ENCODE measurements at places on chromosomes 2 and 18.

DNA sequence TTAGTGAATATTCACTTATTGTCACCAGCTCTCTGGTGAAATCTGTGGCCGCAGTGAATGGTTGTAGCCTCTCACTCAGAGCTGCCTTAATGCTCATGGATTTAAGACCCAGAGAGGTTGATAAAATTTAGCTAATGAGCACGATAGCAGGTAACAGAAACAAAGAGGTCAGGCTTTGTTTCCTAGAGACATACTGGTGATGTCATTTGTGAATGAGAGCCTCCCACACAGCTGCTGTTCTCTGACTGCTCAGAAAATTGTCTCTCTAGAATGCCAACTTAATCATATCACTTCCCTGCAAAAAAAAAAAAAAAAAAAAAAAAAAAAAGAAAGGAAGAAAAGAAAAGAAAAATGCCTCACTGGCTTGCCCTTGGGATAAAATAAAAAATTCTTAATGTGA is 411.7 kb upstream of the MYT1L start:
- no peak for DNase-seq

- no peak for DNase-seq
Measured at GRCh38 chr2:179569831-179570233, 291.6 kb downstream of the ZNF385B start.

- no peak for DNase-seq
Measured at GRCh38 chr2:159895258-159896065, 97.5 kb upstream of the CD302 start.

DNA sequence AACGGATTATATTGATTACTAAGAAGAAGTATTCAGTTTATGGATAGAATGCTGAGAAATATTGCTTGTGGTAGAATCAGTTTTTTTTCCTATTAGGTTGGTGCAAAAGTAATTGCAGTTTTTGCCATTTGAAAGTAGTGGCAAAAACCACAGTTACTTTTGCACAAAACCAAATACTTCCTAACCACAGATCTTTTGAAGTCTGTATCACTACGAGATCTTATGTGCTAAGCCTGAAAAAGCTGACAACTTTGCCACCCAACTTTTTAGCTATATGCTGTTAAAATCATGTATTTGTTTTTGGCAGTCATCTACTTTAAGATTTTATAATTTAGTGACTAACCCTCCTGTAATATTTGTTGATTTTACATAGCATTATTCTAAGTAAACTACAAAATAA is 24.6 kb downstream of the DNAJC10 start:
- no peak for DNase-seq

GRCh38 chr2:221731432-221732145 is 159.5 kb upstream of the EPHA4 start:
- DNase-seq = no peak

GRCh38 chr2:148519013-148519412 is 125.5 kb upstream of the EPC2 start:
- no peak for DNase-seq
